ENCODE measurements at places on chromosomes 1 and 21.

DNA sequence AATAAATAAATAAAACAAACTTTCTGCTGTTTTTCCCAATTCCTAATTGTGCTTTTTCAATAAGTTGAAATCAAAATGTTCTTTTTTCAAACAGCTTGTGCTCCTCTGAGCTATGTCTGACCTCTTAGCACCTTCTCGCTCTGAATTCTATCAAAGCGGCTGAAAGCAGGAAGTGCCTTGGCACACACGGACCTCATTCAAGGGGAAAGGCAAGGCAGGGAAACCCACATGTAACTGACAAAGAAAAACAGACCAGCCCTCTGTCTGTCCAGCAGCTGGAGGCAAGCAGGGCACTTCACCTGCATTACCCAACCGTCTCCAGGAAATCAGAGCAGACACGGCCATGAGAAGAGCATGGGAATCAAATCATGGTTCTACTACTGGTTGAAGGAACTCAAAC, 56.7 kb downstream of the PLPP3 start:
- DNase-seq: no peak

GRCh38 chr1:199087144-199087543, 448.3 kb downstream of the PTPRC start:
- DNase-seq: no peak

- no peak for DNase-seq
Observed at GRCh38 chr1:235878082-235878811, 11.5 kb upstream of the LYST start.

- DNase-seq: no peak
Observed at GRCh38 chr1:95301091-95301490, 67.1 kb downstream of the RWDD3 start.

- DNase-seq: no peak
Observed at GRCh38 chr21:43645136-43645891, 14.0 kb downstream of the HSF2BP start.

DNA sequence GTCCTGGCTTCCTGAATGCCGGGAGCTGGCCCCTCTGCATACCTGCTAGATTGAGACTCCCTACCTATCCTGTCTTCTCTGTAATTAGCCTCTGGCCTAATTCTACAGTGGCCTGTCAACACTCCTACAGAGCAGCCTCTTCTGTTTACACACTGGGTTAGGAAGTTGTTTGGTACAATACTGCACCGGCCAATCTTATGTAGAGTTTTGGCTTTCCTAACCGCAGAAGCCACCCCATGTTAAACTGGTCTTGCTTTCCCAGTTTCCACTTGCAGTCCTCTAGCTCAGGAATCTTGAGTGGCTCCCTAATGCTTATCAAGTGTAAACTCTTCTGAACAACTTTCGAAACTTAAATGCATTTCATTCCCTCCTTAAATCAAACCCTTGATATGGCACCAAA, 42.8 kb downstream of the DPH5 start:
- DNase-seq: no peak

DNA sequence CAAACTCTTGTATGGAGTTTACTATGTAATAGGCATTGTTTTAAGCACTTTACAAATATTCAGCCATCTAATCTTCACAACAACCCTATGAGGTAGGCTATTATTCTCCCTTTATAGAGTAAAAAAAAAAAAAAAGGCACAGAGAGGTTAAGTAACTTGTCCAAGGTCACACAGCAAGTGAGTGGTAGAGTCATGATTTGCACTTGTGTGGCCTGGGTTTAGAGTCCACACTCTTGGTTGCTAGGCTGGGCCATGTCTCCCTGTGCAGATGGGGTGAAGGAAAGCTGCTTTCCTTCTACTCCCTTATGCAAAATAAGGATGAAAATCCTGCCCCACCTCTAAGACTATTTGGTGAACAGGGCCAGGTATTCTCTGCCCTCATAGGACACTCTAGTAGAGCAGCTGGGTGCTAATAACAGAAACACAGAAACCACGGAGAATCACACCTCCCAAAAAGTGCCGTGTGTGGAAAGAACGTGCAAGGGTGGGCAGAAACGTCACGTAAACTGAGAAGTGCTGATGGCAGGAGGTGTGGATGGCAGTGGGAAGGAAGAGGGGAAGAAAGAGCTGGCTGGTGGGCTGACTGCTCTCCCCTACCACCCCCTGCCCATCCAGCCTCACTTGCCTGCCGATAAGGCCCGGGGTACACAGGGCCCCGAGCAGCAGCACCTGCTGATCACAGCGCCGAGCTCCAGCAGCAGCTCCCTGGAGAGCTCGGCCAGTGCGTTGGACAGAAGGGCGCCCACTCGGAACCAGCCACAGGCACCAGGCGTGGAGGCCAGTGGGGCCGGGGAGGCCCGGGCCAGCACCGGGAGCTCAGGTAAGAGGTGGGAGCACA, 28.3 kb upstream of the VPS13D start:
- DNase-seq: no peak

DNA sequence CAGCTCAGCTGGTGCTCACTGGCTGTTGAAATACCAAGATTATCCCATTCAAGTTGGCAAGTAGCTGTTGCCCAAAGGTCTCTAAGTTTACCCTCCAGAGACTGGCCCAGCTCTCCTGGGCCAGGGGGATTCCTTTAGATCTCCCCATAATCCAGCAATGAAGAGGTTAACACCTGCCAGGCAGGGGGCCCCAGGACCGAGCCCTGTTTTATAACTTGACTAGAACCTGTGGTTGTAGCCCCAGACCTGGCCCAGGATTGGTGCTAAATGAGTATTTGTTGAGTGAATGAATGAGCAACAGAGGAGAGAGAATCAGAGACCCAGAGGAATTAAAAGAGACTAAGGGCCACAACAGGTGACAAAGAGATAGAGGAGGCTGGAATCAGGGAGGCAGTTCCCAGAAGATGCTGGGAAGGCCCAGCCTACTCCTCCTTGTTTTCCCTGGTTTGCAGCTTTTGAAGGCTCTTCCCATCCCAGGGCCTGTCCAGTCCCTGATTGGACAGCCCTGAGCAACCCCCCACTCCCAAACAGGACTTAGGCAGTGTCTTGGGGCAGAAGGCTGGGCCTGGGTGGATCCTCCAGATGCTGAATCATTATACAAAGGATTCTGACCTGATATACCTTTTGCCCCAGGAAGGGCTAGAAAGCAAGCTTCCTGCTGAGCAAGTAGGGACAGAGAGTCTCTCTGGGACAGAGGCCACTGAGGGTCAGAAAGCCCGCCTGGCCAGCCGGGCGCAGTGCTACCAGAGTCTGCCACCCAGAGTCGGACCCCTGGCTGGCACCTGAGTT, 2.4 kb upstream of the RHBG start:
- no peak for DNase-seq

- DNase-seq: no peak
Observed at GRCh38 chr1:43653339-43653738, 3.4 kb downstream of the KDM4A start.

DNA sequence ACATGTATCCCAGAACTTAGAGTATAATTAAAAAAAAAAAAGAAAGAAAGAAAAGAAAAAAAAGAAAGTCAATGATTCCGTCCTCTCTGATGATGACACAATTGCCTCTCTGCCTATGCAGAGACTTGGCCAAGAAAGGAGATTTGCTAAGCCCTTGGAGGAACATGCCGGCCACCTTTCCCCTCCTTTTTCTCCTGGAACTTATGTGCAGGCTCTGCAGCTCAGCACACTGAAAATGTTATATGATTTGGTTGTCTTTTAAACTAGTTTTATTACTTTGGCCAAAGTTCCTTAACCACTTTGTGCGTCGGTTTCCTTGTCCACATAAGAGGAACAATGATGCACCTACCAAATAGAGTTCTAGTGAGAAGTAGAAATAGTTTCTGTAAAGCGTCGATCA, 111.4 kb upstream of the ZNF644 start:
- no peak for DNase-seq

Data from activated CD4-positive, CD25-positive, alpha-beta regulatory T cell (primary cell).